8988T (cell line): ENCODE measurements at places on chromosomes 13 and 19.

DNA sequence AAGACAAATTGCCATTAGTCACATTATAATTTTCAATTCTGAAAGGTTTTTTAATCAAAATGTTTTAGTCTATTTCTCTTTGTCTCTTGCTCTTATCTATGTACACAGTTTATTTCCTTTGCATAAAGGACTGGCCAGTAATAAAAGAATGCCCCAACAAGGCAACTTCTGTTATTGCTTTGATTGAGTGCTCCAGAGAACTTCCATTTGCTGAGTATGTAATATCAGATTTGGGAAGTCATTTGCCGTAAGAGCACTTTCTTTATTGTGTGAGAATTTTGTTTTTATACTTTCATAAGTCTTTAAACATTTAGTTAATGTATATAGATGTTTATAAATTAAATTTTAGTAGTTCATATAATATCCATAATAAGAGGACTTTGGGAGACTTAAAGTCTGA is 1140.4 kb downstream of the PCDH9 start:
- no peak for DNase-seq

DNA sequence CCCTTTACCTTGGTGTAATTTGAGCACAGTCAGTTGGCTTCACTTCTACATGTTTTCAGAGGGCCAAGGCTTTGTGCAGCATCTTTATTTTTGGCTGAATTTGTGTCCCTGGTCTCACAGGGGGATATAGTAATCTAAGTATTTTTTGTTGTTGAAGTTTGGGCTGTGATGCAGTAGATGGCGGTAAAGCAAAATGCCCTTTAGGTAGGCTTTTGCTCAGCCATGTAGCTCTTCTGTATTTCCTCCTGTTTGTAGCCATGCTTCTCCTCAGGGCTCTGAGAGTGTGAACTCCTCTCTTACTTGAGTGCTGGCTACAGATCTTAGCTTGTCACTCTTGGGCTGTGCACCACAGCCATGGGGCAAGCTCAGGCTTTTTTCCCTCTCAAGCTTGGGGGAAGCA is 328.6 kb downstream of the SLITRK5 start:
- no peak for DNase-seq

- no peak for DNase-seq
These were observed 14.4 kb downstream of the LIG4 start for GRCh38 chr13:108200781-108201398.

- DNase-seq = no peak
These were observed 7.6 kb downstream of the SLC39A3 start for GRCh38 chr19:2732157-2732725.

GRCh38 chr13:39341251-39341650 is 261.7 kb downstream of the LHFPL6 start:
- no peak for DNase-seq
